Stimulated activated CD4-positive, alpha-beta T cell treated with anti-CD3 and anti-CD28 coated beads, Interleukin-2, amount 100 ng/mL, for 24 hours (primary cell): ENCODE measurements at places on chromosomes 3 and 15.

- DNase-seq: no peak
Observed at GRCh38 chr3:53583161-53583690, 88.8 kb downstream of the CACNA1D start.

DNA sequence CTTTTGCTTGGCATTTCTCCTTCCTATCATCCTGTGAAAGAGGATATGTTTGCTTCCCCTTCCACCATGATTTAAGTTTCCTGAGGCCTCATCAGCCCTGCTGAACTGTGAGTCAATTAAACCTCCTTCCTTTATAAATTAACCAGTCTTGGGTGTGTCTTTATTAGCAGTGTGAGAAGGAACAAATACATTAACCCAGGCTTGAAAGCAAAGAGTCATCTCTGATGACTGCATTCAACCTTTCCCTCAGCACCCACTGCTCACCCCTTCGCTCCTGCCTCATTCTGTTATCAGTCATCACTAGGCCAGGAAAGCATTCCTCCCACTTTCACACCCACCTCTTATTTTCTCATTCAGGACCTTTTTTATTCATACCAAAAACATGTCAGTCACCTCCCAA, 59.6 kb upstream of the CASR start:
- no peak for DNase-seq

DNA sequence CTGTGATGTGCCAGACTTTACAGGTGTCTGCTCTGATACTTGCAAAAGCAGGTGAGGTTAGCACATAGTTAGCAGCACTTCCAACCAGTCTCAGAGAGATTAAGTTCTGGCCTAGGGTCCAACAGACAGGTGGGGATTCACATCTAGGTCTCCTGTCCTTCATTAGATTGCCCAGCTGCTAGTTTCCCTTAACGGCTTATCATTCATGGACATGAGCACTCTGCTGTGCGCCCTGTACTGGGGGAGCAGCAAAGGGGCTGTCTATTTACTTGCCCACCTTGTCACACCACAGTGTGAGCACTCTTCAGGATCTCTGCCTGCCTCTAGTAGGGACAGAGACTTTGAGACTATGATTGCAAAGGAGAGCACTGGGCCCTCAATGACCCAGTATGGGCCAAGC, 8.7 kb downstream of the SPSB4 start:
- no peak for DNase-seq

DNA sequence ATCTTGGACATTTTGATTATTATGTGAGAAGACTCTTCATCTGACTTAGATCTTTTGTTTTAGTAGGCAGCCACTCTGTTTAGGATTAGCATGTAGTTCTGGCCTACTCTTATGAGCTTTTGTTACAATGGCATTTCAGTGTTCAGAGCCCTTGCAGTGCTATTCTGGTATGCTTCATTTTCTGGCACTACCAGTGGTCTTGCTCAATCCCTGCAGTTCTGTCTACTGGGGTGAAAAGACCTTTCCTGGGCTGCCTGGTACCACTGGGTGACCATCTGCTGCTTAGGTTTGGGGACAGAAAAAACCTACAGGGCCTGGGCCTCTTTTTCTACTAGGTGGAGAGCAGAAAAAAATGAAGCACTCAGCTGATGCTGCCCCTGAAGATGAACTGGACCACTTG, 42.5 kb downstream of the IL16 start:
- DNase-seq: no peak

GRCh38 chr15:43294091-43294706, 27.5 kb upstream of the TGM5 start:
- no peak for DNase-seq

- DNase-seq: no peak
Observed at GRCh38 chr3:41997702-41998550, 36.0 kb upstream of the ULK4 start.

- peak; percentile 6 for DNase-seq
Observed at GRCh38 chr3:128326051-128326823, 140.5 kb downstream of the DNAJB8 start.

DNA sequence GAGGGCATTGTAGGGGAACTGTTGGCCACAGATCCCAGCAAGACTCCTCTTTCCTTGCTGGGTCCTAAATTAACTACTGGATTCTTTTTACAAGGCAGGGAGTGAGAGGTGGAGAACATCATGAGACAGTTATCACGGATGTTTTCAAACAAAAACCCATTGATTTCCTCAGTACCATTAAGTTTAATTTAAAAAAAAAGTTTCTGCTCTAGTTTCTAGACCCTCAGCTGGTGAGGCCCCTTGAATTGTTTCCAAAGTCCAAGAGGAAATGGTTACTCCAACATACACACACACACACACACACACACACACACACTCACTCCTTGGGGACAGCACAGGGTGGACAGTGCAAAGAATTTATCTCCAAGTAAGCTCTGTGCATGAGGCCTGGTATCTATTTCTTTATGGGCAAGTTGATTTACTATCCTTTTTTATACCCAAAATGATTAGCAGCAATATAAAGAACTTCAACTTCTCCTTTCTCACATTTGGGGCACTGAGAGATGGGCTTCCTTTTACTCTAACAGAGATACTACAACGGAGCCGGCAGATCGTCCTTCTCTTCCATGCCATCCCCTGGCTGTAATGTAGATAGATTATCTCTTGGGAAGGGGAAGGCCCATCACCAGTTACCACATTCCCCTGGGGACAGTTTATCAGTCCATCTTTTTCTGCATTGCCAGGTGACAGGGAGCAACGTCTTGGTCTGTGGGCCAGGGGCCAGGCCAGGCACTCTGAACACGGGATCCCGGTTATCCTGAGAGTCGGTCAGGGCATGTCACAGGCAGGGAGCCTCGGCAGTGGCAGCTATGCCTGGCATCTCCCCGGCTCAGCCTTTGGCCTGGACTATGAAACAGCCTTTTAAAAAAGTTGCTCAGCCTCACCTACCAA, 54.7 kb downstream of the CORO2B start:
- DNase-seq: no peak

DNA sequence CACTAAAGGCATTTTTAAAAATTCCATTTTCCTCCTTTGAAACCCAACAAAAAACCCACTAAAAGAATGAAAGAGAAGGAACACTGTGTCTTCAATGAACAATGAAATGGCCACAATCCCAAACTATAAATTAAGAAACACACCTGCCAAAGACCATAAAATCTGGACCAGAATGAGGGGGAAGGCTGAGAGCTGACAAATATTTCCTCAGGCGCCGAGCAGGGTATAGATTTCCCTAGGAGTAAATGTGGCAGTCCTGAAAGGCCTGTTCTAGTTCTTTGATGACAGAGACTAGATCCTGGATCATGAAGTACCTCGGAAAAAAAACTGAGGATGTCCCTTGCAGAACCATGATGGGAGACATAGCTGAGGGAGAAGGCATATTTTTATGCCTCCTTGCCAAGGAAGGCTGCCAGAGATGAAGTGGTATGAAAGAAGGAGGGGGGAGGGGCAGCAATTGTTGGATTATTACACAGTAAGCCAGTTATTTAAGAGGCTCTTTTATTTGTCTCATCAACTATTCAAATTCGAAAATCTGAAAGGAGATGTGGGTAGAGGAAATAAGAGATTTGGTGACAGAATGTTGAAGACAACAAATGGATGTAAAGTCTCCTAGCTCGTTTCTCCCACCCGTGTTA, 275.3 kb upstream of the GOLGA6L4 start:
- DNase-seq: no peak

- DNase-seq: no peak
Observed at GRCh38 chr15:60660290-60661051, 181.5 kb upstream of the ICE2 start.

- no peak for DNase-seq
Observed at GRCh38 chr3:115227461-115227860, 80.4 kb upstream of the ZBTB20 start.

GRCh38 chr3:130093741-130094391, 12.2 kb downstream of the ALG1L2 start:
- peak; percentile 38 for DNase-seq

- DNase-seq: no peak
Observed at GRCh38 chr3:62798000-62798399, 77.2 kb downstream of the CADPS start.

DNA sequence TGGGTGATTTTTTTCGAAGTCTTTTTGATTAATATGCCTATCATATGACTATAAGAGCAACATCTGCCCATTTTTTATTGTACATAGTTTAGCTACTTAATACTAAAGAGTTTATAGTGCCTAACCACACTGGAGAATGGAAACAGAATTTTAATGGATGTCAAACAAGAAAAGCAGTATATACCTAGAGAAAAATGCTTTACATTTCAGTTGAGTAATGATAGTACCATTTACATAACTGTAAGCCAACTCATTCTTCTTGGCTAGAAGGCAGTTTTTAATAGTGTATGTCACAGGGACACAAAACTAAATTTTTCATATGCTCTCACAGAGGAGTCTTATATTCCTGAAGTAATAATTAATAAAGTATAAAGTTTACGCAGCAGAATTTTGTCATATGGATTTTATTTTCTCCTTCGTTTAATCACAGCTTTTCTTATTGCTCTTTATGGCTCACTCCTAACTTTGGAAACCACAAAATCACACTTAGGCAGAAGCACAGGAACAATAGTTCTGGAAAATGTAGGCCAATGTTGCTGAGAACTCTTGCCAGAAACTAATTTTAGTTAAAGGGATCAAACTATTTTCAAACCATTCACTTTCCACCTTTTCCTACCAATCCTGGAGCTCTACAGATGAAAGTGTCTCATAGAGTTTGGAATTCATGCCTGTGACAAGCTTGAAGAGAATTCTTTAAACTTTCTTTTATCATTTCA, 243.6 kb downstream of the ZIC1 start:
- DNase-seq: no peak

DNA sequence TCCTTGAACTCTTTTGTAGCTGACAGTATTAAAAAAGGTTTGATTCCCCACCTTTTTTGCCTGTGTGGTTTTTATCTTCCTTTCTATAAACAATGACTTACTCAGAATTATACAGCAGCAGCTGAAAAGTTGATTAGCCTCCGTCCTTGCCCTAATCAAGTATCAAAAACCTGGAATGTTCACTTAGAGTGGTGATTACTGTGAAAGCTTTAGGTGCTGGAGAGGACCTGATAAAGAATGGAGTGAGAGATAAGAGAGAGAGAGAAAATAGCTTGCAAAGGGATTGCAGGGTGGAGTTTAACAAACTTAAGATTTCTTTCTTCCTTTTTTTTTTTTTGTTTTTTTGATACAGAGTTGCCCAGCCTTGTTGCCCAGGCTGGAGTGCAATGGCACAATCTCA, 6.7 kb downstream of the CGNL1 start:
- DNase-seq: no peak

DNA sequence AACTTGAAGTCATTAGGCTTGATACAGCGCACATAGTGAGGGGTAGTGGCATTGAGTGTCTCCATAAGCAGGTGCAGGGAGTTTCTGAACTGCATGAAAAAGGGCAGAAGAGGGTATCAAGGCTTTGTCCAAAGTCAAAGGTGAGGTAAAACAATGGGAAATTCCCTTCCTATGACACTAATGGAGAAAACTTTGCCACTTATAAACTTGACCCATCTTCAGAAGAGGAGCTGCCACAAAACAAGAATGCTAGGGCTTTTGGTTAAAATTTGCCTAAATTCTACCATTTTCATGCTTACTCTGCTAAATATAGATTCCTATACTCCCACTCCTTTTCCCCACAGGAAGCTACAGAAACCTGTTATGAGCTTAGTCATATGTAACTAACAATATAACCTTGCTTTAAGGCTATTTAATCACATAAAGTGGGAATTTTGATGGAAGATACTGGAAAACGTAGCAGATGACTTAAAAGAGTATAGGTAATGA, 87.5 kb upstream of the MYO5C start:
- no peak for DNase-seq

DNA sequence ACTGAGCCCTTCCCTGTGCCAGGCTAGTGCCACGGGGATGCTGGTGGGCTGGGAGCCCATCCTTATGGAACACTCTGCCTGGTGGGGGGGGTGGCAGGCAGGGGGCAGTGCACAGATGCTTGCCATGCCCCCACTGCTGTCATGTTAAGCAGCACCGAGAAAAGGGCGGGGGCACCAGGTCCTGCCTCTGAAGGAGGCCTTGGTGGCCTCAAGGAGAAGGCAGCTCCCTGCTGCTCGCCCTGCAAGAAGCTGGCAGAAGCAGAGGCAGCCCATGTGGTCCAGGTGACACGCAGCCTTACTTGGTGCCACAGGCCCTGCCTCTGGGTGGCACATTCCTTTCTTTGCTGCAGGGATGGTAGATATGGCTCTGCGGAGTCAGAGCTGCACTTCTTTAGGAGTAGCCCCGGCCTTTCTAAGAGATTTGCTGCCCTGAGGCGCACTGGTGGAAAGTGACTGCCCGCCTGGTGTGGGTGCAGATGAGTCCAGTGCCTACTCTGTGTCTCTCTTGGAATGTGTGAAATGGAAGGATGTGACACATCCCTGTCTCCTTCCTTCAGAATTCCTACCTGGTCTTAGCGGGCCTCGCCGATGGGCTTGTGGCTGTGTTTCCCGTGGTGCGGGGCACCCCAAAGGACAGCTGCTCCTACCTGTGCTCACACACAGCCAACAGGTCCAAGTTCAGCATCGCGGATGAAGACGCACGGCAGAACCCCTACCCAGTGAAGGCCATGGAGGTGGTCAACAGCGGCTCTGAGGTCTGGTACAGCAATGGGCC, 145.8 kb downstream of the LRRK1 start:
- no peak for DNase-seq

DNA sequence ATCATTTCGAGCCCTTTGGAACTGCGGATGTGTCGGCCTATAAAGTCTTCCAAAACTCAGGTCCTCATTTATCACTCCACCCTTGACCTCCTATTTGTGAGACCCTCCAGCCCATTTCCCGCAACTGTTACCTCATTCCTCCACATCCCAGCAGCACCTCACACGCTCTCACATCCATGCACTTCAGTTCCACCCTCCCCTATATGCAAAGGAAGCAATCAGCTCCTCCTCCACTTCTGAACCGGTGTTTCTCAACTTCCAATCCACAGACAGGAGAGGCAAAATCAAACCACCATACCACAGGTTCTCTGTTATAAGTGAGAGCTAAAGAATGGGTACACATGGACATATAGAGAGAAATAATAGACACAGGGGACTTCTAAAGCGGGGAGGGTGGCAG, 36.7 kb upstream of the MECOM start:
- no peak for DNase-seq

DNA sequence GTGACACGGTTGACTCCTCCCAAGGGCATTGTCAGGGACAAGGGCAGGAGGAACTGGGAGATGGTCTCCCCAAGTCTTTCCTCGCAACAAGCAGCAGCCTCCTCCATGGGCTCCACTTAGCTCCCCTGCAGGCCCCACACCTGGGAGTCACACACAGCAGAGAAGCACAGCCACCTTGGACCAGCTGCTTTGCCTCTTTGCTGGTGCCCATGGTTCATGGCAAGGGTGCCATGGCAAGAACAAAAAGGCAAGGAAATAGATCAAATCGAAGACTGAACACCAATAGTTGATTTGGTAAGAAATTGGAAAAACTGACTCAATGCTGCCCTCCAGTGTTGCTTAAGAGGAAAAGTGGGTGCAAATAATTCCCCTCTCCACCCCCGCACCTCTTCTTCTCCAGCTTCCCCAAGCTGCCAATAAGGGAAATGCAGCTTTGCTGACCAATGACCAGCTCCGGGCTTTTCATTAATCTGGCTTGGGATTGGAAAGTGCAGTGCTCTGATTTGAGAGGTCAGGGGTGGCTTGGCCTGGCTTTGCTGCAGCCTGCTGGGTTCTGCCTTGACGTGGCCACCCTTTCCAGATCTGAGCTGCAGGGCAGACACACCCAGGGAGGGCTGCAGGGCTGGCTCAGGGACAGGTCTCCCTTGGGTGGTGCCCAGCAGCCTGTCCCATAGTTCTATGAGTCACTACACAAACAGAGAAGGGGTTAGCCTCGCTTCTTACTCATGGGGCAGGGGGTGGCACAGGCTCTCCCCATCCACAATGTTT, 162.0 kb downstream of the KLF13 start:
- DNase-seq: no peak

- DNase-seq: no peak
Observed at GRCh38 chr3:190517687-190518086, 3.8 kb downstream of the IL1RAP start.

- peak; percentile 25 for DNase-seq
Observed at GRCh38 chr3:88150371-88150770, 612 bp downstream of the C3orf38 start.
